WTC11 (cell line): ENCODE measurements at places on chromosomes 1 and 21. TPM values are rescaled to one million over a fixed set of nuclear protein-coding genes. Genes with fewer than 3 reads are reported as not detected.

The FLAD1 gene
- total RNA-seq, result 71.1 to 88.3 TPM (median 71.2 TPM) in 3 replicates

DNA sequence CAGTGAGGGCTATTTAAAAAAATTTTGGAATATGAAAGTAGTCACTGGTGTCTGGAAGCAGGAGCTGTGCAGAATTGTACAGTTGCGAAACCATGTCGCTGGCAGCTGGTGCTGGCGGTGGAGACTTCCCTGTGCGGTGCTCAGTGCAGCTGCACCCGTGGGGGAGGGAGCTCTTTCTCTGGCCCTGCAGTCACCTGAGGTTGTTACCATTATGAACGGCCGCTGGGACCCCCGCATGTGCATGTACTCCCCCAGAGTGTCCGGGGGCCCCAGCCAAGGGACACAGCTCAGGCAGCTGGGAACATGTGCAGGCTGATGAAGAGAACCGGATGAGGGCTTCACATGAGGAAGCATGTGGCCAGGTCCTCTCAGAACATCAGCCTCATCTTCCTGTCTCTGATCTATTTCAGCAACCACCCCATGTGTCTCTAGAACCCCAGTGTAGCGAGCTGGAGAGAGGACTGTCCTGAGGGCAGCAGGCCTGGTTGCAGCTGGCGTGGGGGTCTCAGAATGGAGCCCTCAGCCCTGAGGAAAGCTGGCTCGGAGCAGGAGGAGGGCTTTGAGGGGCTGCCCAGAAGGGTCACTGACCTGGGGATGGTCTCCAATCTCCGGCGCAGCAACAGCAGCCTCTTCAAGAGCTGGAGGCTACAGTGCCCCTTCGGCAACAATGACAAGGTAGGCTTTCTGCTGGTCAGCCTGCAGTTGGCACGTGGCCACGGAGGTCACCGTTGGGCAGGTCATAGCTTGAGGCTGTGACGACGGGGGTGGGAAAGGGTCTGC is at the start of gene TRPM2:
TRPM2 (plus strand) TSS at position 431 of the 780 bp plus-strand sequence; CDS start at position 511, 80 bp downstream.
- DNase-seq, result no peak

- DNase-seq, result no peak
Observed at GRCh38 chr1:107588321-107588720, 376.7 kb downstream of the VAV3 start.

DNA sequence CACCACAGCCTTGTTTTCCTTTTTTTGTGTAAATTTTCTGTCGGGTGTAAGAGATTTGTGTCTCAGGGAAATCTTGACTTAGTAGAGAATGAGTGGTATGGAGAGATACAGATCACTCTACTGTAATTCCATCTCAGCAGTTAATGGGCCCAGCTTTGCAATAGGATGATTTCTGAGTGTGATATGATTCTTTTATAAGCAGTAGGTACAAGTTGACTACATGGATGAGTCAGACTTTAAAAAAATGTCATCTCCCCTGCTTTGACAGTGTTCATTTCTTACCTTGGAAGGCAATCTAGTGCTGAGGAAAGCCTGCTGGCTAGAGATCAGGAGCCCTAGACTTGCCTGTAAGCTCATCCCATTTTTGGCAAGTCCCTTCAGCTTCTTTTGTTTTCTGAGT is 261.9 kb downstream of the RYR2 start:
- DNase-seq, result no peak

DNA sequence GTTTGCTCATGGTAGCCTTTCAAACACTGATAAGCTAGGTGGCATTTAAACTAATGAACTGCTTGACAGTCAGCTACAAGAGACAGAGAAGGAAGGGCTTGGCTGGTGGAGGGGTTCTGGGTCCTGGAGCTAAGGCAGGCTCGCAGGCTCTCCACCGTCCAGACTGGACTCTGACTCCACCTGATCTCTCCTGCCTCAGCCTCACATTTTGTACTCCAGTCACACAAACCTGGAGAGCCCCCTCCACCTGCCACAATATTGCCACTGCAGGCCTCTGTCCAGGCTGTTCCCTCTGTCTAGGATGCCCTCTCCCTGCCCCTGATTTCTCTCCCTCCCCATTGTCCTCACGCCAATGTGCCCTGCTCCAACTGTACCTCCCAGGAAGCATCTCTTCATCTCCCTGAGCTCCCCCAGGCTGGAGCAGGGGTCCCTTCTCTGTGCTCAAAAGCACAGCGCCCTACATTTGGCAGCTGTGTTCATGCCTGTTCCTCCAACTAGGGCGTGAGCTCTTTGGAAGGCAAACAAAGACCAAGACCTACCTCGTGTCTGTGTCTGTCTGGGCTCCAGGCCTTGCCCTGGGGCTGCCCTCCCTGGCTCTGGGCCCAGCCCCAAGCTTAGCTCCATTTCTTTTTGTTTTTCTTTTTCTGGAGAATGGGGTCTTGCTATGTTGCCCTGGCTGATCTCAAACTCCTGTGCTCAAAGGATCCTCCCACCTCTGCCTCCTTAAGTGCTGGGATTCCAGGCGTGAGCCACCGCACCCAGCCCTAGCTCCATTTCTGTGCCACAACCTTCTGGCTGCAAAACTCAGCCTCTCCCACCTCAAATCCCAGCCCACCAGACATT is 2.9 kb downstream of the TIE1 start:
- no peak for DNase-seq

DNA sequence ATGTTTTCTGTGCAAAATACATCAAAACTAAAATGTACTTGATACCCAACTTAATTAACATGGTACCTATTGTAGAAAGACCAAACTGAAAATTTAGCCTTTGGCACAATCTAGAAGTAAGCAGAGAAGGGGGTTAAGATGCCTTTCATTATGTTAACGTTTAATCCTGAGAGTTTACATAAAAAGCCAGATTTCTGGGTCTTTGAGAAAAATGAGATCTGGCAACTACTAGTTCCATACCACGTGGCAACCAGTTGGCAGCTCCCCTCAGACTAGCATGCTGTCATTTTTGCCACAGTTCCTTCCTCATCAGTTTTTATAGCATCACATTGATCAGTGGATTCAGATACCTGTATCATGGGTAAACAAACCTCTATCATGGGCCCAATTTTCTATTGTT is 1.5 kb downstream of the RO60 start:
- no peak for DNase-seq

DNA sequence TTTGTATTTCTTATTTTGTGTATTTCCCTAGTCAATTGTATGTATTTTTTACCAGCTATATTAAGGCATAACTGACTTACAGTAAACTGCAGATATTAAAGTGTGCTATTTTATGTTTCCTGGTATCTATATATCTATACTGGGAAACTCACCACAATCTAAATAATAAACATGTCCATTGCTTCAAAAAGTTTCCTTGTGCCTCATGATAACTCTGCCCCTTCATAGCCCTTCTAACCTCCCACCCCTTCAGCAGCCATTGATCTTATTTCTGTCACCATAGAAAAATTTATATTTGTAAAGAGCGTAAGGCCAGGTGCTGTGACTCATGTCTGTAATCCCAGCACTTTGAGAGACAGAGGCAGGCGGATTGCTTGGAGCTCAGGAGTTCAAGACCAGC is 9.3 kb upstream of the RRP15 start:
- DNase-seq, result no peak

DNA sequence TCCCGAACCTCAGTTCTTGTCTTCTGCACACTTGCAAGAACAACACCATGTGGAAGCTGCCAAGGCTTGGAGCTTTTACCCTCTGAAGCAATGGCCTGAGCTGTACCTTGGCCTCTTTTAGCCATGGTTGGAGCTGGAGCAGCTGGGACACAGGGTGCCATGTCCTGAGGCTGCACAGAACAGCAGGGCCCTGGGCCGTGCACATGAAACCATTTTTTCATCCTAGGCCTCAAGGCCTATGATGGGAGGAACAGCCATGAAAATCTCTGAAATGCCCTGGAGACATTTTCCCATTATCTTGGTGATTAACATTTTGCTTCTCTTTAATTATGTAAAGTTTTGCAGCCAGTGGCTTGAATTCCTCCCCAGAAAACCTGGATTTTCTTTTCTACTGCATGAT is 817.8 kb upstream of the CXADR start:
- no peak for DNase-seq

The CRP gene
- 0.68 to 1.1 TPM (median 0.85 TPM) in 3 replicates for total RNA-seq

GRCh38 chr1:212267460-212267859 is 17.8 kb upstream of the PPP2R5A start:
- no peak for DNase-seq

GRCh38 chr1:89903550-89903949 is 82.7 kb downstream of the LRRC8D start:
- DNase-seq, result no peak

DNA sequence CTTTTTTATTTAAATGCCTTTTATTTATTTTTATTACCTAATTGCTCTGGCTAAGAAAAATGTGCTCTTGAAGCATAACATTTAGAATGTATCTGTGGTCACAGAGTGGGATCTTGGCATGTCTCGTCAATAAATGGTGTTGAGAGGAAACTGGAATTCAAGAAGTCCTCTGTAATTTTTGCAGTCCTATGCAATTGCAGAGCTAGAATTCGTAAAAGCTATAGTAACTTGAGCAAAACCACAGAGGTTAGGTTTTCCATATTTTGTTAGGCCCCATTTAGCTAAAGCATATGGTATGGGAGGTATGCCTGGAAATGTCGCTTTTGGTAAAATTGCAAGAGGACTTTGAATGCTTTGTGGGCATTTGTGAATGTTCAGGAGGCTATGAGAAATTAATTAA is 466.7 kb upstream of the NFIA start:
- DNase-seq, result no peak

DNA sequence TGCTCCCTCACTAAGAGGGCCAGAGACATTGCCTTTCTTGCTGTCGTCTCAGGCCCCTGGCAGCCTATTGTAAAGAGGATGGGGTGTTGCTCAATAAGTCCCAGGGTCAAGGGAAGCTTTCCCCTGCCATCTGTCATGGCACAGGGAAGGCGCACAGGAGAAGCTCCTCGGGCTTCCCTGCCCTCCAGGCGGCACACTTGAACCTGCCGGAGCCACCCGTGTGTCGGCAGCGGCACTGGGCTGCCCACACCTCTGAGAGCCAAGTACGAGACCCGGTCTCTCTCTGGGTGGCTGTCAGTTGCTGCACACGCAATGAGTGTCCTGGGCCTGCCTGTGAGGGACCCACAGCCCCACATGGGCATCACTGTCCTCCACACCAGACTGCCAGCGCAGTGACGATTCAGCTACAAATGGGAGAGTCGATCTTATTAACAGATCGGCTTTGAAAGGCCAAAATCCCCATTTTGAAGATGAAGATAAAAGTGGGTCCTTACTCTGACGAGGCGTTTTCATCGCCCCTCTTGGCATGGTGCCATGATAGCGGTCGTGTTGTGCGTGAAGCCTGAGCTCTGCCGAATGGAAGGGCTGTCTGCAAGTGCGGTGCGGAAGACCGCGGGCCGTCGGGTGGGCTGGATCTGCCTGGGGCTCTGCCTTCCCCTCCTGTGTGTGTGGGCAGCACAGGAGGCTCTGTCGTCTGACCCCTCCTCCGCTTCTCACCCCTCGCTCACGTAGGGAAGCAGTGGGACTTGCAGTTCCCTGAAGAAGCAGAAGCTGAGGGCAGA is 29.2 kb upstream of the PDXK start:
- no peak for DNase-seq

DNA sequence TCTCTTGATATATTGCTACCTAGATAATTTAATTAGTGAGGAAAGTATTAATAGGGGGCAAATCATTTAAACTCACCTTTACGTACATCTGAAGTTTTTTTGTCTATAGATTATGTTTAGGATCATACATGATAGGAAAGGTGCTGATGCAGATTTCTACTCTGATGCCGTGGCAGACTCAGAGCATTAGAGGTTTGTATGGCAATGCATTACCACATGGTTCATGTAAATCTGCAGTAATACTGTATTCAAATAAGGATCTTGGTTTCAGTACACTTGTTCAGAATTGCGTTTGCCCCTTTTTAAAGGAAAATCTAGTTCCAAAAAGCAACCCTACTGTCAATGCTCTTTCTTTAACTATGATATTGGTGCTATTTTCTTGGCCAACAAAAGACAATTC is 288.3 kb downstream of the PTPRC start:
- DNase-seq, result no peak

DNA sequence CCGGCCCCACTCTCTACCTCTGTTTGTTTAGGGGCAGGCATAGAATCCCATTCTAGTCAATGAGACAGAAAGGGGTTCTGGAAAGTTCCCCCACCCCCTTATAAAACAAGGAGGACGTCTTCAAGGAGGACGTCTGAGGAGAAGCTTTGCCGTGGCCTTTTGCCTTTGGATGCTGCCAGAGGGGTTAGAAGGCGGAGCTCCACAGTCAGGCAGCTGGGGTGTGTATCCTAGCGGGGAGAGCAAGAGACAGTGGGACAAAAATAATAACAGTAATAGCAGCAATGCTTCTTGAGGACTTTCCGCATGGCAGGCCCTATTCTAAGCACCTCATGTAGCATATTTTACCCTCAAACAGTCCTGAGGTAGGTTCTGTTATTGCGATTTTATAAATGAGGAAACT is 48.2 kb upstream of the TENT5B start:
- DNase-seq, result no peak

DNA sequence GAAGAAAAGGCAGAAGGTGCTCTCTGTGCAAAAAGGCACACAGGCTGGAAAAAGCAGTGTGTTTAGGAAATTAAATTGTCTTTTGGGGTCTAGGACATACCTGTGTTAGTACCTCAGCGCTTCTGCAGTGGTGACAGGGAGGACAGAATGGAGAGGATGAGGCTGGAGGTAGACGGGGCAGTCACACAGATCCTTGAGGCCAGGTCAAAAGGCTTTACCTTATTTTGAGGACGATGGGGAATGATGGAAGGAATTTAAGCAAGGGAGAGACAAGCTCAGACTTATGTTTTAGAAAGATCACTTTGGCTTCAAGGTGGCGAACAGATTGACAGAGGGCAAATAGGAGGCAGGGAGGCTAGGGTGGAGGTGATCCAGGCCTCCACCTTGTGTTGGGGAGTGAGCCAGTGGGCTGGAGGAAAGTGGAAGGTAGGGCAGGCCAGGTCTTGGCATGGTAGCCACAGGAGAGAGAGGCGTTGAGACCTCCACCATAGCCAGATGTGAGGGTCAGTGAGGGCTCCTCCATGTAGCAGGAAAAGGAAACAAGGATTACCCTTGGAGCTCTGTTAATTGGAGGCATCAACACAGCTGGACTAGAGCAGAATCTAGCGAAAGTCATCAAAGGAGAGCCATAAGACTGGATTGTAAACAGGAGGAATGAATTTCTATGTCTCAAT is 4.2 kb downstream of the CYP4B1 start:
- no peak for DNase-seq

- no peak for DNase-seq
Observed at GRCh38 chr21:28135646-28136045, 857.0 kb downstream of the LTN1 start.
